ENCODE measurements at places on chromosomes 4 and X.
A peak's percentile ranks its signal among the peaks of the same experiment; 100 is the strongest.

DNA sequence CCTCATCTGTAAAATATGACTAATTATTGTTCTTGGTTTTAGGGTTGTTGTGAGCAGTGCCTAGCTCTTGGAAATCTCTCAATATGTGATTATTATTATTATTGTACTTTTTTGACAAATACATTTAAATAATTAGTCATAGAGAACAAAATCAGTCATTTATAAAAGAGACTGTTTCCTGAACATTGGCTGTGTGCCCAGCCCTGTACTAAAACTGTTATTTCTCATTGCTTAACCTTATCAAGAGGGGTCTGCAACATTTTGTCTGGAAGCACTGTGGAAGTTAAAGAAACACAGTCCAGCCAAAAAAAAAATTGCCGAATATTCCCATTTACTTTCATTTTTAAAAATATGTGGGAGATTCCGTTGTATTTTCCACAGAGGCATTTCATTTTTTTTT lies 989.2 kb upstream of the SLIT2 start:
- no peak for DNase-seq

DNA sequence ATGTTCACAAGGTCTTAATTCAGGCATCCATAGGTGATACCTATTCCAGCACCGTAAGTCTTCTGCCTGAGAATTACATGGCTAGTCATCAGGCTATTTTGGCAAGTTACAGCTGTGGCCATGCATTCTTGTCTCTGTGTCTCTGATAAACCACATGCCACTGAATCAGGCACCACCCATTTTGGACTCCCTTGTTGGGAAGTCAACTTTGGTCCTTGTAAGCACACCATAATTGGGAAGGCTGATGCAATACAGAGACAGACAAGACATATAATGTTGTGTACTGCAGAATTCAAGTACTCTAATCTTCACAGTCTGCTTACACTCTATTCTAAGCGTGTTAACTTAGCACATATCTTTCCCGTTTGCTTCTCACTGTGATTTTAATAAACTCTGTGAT lies 483.7 kb upstream of the FTHL17 start:
- DNase-seq: no peak

DNA sequence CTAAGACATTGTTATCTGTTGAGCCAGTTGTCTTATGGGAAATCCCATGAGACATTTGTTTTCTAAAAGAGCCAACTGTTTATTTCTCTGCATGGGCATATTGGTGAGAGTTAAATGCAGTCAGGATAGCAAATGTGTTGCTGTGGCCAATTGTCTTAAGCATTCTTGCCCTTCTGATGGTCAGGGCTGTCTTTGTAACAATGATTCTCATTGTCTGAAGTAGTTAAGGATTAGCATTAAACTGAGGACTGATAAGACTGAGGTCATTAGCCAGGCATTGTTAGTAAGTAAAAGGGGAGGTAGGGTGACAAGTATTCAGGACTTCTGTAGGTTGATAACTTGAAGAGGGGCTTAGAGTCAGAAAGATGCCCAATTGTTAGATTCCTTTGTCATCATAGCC lies 11.2 kb upstream of the MORF4L2 start:
- DNase-seq: no peak

DNA sequence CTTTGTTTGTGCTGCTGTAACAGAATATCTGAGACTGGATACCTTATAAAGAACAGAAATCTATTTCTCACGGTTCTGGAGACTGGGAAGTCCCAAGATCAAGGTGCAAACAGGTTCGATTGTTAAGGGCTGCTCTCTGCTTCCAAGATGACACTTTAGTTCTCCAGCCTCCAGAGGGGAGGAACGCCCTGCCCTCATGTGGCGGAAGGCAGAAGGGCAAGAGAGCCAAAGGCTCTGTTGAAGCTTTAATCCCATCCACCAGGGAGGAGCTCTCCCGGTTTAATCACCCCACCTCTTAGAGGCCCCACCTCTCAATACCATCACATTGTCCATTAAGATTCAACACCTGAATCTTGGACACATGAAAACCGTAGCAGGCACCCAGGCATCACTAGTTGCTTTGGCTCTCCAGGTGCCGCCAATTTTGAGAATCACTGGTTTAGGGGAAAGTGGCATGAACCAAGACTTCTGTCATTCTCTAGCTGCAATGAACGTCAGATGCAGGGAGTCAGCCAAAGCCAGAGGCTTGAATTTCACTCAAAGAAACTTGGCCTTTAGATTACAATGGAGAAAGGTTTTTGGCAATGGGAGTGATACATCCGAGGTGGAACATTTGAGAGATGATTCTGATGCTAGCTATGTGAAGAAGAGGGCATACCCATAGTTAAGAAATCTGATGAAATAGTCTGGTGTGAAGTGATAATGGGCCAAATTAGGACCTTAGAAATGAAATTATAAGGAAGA lies 15.7 kb downstream of the FHL1 start:
- peak; percentile 67 for DNase-seq

DNA sequence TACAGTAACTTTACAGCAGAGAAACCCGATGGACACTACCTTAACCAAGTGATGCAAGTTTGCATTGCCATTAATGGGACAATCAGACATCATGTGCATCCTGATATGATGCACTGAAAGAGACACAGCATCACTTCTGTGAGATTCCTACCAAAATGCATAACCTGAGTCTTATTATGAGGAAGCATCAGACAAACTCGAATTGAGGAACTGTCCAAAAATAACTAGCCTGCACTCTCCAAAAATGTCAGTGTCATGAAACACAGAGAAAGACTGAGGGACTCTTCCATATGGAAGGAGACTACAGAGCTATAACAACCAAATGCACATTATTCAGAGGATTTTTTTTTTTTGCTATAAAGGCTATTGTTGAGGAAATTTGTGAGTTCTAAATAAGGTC lies 66.6 kb upstream of the IQSEC2 start:
- DNase-seq: no peak

All from Right ventricle myocardium superior (tissue), 1 donor.